ENCODE measurements at places on chromosomes 2 and 18.

GRCh38 chr2:168052773-168053172 lies 194.6 kb downstream of the STK39 start:
- no peak for DNase-seq

GRCh38 chr18:58842978-58843687 lies 21.5 kb upstream of the ZNF532 start:
- DNase-seq: no peak

DNA sequence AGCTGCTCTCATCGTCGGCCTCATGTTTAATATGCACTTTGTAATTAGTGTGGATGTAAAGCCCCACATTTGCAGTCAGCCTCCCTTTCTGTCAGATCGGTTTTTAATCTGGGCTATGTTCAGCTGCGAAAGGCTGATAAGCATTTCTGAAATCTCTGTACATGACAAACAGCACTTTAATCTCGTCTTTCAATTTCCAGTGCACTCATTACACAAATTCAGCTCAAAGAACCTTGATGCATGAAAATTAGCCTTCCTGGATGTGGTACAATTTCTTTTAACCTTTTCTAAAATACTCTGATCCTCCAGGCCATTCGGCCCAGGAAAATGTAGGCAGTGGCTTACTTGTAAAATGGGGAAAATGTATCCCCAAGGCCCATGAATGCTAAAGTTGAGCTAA lies 265.1 kb downstream of the RND3 start:
- no peak for DNase-seq

DNA sequence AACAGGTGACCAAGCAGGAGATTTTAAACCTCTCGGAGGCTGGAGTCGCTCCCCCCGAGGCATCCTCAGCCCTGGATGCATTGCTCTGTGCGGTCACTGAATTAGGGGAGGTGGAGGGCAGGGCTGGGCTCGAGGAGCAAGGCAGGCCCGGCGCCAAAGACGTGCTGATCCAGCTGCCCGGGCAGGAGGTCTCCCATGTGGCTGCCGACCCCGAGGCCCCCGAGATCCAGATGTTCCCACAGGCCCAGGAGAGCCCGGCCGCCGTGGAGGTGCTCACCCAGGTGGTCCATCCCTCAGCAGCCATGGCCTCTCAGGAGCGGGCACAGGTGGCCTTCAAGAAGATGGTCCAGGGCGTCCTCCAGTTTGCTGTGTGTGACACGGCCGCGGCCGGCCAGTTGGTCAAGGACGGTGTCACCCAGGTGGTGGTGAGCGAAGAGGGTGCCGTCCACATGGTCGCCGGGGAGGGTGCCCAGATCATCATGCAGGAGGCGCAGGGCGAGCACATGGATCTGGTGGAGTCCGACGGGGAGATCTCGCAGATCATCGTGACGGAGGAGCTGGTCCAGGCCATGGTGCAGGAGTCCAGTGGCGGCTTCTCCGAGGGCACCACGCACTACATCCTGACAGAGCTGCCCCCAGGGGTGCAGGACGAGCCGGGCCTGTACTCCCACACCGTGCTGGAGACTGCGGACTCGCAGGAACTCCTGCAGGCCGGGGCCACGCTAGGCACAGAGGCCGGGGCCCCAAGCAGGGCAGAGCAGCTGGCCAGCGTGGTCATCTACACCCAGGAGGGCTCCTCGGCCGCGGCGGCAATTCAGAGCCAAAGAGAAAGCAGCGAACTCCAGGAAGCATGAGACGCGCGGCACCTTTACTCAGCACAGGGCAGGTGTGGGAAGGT lies 145.1 kb downstream of the PTGR3 start:
- DNase-seq: no peak

DNA sequence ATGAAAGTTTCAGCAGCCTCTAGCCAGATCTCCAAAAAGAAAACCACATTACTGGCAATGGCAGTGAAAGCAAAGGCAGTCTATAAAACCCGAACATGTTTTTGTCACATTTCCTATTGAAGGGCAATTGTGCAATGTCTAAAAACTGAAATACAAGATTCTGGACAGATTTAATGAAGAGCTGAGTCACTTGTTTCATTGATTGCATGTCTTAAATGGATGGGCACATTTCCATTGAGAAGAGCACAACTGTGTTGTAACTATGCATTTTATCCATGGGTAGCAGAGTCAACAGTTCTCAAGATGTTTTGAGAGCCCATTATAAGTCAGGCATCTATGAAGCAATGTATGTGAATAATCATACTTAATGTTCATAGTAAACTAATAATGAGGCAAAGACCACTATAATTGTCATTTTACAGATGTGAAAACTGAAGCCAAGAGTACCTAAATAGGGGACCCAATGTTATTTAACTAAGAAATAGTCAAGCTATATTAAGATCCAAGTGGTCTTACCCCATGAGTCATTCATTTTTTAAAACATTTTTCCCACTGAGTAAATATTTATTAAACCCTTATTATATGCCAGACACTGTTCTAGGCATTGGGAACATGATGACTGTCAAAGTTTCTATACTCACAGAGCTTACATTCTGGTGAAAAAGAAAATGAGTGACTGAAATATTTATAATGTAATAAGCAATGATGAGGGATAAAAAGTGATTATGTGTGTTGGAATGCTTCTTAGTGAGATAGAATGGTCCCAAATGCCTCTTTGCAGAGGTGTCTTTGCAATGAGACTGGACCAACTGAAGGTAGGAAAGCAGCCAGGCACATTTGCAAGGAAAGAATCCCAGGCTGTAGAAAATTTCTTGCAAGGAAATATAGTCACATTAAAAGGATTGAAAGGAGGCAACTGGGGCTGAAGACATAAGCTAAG lies 818.9 kb upstream of the ACVR2A start:
- no peak for DNase-seq

- no peak for DNase-seq
These were observed 5.7 kb downstream of the AGPS start for GRCh38 chr2:177398290-177398683.

GRCh38 chr18:4108016-4108415 lies 347.1 kb downstream of the DLGAP1 start:
- DNase-seq: no peak

DNA sequence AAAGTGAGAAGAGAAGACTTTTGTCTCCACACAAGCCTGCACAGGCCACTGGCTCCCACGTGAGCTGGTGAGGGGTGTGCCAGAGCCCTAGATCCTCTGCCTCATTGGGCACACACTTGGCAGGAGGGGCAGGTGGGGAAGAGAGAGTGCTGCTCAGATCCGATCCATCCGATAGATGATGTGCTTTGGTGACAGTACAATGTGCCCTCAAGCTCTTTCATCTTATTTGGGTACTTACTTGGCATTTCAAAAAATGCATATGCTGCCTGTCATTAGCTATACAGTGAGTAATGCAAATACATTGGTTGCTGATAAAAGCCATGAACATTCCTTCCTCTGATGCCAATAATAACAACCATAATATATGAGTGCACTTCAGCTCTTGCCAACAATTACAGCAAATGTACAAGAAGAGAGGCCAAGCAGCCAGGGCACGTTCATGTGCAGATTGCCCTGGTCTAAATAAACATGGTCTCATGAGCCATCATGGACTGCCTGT lies 255.3 kb downstream of the VAPA start:
- no peak for DNase-seq

DNA sequence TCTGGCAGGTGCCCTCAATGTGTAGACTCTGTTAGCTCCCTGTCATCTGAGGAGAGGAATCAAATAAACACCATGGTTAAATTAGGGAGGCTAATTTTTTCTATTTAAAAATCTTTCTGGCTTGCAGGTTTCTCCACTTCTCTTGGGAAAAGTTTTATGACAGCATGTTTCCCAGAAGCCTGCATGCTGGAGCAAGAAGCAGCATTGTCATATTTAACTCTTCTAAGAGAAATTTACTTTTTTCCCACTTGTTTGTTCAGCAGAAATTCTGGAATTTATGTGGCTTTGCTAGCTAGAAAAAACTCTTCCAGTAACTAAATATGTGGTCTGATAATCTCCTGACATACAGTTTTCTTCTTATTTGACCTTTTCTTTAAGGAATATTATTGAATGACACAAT lies 230.5 kb downstream of the PARD3B start:
- no peak for DNase-seq

DNA sequence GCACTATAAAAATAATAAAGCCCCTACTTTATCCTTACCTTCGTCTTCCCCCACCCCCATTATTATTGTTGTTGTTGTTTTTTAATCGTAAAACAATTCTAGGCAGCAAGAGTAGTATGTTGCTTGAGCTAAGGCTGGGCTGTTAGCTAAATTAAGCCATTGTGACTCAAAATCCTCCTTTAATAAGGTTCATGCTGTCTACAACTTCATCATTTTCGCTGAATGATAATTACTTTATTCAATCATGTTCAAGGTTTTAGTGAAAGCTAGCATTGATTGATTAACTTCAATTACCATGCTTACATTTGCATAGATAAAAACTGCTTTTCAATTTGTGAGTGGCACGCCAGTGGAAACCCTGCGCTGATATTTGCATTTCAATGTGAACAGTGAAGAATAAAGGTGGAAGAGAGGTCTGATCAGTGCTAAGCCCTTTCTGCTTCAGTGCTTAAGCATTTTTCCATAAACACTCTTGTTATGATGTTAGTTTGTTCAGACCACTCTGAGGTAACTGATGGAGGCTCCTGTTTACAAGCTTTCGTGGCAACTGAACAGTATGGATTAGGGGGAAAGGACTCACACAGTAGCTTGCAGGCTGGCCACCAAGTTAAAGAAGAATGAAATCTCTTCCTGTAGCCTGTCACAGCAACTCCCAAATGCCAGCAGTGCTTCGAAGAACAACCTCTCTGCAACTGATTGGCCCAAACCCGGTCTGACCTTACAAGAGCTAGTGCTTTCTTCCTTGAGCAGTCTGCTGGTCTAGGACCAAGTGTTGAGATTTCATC lies 156.8 kb downstream of the GPD2 start:
- no peak for DNase-seq

DNA sequence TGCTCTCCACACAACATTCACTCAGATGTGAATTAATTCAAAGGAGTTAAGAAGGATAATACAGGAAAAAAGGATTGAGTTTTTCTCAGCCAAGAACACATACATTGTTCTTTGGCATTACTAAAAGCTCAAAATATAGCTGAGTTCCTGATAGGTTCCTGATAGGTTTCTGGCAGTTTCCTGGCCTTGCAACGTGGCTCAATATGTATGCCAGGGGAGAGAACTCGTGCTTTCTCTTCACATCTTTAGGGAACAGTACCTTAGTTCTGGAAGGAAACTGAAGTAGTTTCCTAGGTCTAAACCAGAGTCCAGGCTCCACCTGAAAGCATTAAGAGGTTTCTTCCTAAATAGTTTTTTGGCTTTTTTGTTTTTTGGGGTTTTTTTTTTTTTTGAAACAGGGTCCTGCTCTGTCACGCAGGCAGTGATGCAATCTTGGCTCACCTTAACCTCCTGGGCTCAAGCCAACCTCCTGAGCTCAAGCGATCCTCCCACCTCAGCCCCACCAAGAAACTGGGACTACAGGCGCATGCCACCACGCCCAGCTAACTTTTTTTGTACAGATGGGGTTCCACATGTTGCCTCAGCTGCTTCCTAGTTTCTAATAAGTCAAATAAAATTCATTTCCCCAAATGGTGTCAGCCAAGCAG lies 42.8 kb downstream of the ESCO1 start:
- no peak for DNase-seq

- DNase-seq: no peak
These were observed 10.8 kb downstream of the DAPL1 start for GRCh38 chr2:158805936-158806335.

GRCh38 chr2:43430489-43430888 lies 165.3 kb downstream of the THADA start:
- no peak for DNase-seq

DNA sequence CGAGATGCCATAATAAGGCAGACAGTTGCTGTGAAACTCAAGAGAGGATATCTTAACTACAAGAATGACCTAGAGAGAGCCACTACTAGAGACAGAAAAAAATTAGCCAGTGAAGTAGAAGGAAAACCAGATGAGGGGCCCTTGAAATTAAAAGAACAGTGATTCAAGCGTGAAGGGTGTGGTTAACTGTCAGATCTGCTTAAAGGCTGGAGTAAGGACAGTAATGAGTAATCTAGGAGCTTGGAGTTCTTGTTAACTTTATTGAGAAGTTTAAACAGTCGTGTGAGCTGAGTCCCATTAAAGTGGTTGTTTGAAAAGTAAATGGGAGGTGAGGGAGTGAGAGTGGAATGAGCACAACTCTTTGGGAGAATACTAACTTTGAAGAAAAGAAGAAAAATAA lies 21.3 kb downstream of the PIGN start:
- no peak for DNase-seq

All from anterior cingulate cortex (tissue), 58 donors.